NB4 (cell line): ENCODE measurements at places on chromosomes 6 and 20.

GRCh38 chr6:105330913-105331312, 72.0 kb downstream of the PREP start:
- no peak for DNase-seq

DNA sequence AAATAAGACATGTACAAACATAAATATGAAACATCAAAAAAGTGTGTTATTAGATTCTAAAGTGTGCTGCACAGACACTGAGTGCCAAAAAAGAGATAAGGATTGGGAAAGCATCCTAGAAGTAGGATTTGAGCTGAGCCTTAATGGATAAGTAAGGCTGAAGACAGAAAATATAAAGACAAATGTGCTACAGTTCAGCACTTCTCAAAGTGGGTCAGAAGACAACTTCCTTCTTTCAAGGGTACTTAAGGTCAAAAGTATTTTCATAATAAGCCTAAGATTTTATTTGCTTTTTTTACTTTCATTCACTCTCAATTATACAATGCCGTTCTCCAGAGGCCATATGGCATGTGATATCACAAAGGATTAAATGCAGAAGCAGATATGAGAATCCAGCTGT, 16.8 kb downstream of the USP45 start:
- DNase-seq = no peak

DNA sequence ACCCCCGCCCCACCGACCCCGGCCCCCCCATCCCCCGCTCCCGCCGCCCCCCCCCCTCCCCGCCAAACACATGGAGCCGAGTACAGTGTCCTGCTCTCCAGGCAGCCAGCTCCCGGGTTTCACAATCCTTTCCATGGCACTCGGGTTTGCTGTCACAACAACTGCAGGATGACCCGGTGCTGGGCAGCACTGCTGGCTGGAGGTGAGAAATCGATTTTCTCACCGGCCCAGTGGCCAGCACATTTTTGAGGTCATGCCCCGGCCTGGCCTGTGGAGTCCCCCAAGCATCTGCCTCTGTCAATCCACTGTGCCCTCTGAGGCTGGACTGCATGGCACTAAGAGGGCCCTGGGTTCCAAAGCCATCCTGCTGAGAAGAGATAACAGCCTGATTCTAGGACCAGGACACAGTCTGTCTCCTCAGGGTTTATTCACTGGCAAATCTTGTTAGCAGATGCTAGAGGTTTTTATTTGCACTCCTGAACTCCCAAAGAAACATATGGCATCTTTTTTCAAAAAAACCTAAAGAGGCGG, 129.5 kb downstream of the NFATC2 start:
- DNase-seq = no peak

GRCh38 chr6:147551976-147552375, 43.5 kb downstream of the SAMD5 start:
- no peak for DNase-seq

DNA sequence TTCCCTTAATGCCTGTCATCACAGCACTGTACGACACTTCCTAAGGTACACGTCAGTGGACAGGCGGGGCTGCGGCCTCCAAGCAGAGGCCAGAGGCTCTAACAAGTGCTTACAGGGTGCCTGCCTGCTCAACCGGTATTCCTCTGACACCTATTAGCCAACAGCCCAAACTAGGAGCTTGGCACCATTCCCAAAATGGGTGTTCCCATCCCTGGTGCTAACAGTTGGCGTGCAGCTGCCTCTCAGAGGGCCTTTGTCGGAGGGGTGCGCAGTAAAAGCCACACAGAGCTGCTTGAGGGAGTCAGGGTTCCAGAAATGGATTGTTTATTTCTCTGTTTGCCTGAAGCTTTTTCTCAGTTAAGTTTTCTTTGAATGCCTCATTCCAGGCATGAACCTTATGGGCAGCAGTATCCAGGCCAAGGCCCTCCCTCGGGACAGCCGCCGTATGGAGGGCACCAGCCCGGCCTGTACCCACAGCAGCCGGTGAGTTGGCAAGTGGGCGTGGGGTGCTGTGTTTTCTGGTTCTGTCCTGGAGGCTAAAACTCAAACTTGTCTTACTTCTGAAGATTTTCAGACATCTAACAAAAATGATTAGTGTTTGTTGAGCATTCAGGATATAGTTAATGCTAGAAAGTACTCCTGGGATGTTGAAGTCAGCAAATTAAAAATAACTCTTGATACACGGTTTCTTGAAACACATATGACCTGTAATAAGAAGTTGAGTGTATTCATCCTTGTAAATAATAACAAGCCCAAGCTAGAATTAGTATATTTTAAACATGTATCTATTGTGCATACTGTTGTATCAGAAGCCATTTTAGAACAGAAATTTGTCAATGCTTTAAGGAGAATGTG, 124.7 kb downstream of the TMEM242 start:
- DNase-seq = no peak

DNA sequence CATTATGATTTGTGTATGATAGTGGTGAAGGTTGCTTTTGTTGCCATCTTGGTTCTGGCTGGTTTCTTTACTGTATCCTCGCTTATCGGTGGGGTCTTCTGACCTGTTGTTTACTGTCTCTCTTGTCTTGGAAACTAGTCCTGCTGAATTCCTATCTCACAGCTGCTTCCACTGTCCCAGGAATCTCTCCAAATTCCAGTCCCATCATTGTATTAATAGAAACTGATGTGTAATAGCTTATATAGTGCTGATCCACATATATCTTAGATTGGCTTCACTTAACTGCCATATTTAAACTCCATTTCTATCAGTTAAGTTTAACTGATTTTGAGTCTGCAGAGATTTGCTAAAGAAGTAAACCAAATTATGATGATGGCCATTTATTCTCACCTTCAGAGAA, 5.9 kb downstream of the GTF2H5 start:
- DNase-seq = no peak

GRCh38 chr20:37649676-37650370, 44.0 kb upstream of the CTNNBL1 start:
- no peak for DNase-seq
